Camera-type eye (tissue), 1 donor: ENCODE measurements at places on chromosomes 12 and 14. TPM values are rescaled to one million over a fixed set of nuclear protein-coding genes. Genes with fewer than 3 reads are reported as not detected.

Gene GDF3
- total RNA-seq: not detected

Gene NAV3
- total RNA-seq: 61.2 TPM

Gene HOXC12
- total RNA-seq: not detected

Gene MAP3K9
- total RNA-seq: 9.7 TPM

Gene KCNC2
- 7.5 TPM for total RNA-seq

Gene CLEC7A
- total RNA-seq: 5.1 TPM

Gene TMEM63C
- total RNA-seq: 1.6 TPM

Gene GPX2
- 1.5 TPM for total RNA-seq

Gene RTN1
- total RNA-seq: 88.2 TPM

Gene LHX5
- total RNA-seq: not detected

Gene LRFN5
- 28.9 TPM for total RNA-seq

Gene RIMBP2
- 44.0 TPM for total RNA-seq

Gene LPAR5
- total RNA-seq: 0.88 TPM

Gene UBE2N
- total RNA-seq: 42.6 TPM

Gene SUPT16H
- 90.2 TPM for total RNA-seq

Gene RNASE7
- total RNA-seq: 0.55 TPM

Gene KLRC2
- not detected for total RNA-seq

Gene SDS
- not detected for total RNA-seq

Gene C14orf180
- 0.49 TPM for total RNA-seq

Gene KDM5A
- 98.4 TPM for total RNA-seq

Gene PPM1H
- total RNA-seq: 17.2 TPM

Gene CD163L1
- total RNA-seq: 7.4 TPM

Gene KERA
- total RNA-seq: 52.3 TPM

Gene LRRIQ1
- 10.1 TPM for total RNA-seq

Gene PTGDR
- total RNA-seq: 1.6 TPM

Gene ESYT1
- 59.4 TPM for total RNA-seq

Gene PITPNM2
- total RNA-seq: 16.5 TPM

Gene CMAS
- 31.8 TPM for total RNA-seq

Gene JPH4
- total RNA-seq: 10.6 TPM

Gene BBOF1
- total RNA-seq: 15.0 TPM

Gene ACVRL1
- 47.7 TPM for total RNA-seq

Gene KRT2
- not detected for total RNA-seq

Gene SLC17A8
- total RNA-seq: 3.6 TPM

Gene RAPGEF3
- 13.6 TPM for total RNA-seq

Gene MVK
- 17.5 TPM for total RNA-seq

Gene SIX1
- total RNA-seq: 11.8 TPM

Gene OR6C68
- total RNA-seq: not detected

Gene RND1
- total RNA-seq: 2.3 TPM

Gene JAG2
- total RNA-seq: 22.8 TPM

Gene ETNK1
- 106 TPM for total RNA-seq

Gene CEBPE
- not detected for total RNA-seq

Gene PLEK2
- total RNA-seq: 3.0 TPM
